ENCODE measurements at places on chromosomes 1 and 21.

DNA sequence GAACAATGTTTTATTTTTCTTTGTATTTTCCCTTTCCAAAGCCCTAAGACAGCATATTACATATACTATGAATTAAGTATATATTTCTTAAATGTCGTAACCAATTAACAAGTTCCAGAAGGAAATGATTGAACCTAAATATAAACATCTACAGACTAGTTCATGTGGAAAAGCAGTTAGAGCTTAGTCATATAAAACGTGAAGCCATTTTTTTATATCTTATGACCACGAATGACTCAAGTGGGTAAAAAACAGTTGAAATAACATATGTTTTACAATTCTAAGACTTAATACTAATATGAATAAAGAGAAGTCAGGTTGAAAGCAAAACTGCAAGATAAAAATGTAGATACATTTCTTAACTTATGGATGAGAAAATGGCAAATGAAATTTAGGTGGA, 307.3 kb downstream of the BRINP3 start:
- DNase-seq: no peak

DNA sequence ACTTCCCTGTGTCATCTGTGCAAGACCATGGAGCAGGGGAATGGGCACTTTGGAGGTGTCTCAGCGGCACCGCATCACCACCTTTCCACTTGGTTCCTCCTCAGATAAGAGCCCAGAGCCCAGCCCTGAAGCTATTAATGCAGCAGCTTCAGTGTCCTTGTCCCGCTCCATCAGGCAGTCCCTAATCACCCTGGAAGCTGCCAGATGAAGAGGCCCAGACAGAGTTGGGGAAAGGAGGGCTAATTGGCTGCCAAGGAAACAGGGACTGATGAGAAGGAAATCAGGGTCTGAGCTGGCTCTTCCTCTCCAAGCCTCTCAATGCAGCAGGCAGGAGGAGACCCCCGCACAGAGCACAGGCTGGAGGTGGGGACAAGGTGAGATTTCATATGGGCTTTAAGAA, 83.1 kb upstream of the KLHDC7A start:
- DNase-seq: no peak

DNA sequence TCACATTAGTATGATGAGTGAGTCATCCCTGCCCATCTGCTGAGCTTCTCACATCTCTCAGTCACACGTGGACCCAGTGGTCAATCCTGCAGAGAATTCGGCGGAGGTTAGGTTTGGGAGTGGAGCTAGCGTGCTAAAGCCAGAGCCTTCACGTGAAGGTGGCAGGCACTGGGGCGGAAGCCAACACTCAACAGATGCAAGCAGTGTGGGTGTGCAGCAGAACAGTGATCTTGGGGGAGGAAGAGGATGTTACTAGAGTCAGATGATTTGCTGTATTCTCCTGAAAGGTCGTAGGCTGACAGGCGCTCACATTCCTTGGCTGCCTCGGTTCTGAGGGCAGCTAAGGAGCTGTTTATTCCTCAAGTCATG, 6.7 kb downstream of the C1orf115 start:
- no peak for DNase-seq

GRCh38 chr1:39852214-39852791, 31.0 kb downstream of the TRIT1 start:
- no peak for DNase-seq

DNA sequence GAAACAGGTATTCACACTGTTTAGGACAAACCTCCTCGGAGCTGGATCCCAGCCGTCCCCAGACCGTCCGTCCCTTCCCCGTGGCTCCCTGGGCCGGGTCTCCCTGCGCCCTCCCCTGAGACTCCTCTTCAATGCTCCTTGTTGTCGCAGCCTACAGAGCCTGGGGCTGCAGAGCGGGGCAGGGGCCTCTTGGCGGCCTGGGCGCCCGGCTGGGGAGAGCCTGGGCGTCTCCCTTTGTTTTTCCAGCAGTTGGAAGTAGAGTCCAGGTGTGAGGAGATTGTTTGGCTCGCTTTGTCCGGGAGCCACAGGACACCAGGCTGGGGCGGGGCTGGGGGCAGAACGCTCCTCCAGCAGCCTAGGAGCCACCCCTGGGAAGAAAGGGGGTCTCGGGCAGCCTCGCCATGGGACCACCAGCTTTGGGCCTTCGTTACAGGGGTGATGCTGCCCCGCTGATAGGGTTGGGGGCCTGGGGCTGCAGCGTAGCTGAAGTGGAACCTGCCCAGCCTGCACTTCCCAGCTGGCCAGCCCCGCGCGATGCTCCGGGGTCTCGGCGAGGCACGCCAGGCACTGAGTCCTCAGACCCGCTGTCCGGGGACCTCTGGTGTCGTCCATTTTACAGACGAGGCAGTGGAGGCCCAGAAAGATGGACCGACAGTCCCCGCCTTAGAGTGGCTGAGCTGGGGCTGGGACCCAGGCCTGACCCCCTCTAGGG, 66.9 kb downstream of the PRDM16 start:
- peak; percentile 50 for DNase-seq

GRCh38 chr1:182143154-182143657, 81.7 kb upstream of the ZNF648 start:
- DNase-seq: peak; percentile 92

GRCh38 chr1:47483651-47484050, 45.8 kb downstream of the FOXD2 start:
- no peak for DNase-seq

DNA sequence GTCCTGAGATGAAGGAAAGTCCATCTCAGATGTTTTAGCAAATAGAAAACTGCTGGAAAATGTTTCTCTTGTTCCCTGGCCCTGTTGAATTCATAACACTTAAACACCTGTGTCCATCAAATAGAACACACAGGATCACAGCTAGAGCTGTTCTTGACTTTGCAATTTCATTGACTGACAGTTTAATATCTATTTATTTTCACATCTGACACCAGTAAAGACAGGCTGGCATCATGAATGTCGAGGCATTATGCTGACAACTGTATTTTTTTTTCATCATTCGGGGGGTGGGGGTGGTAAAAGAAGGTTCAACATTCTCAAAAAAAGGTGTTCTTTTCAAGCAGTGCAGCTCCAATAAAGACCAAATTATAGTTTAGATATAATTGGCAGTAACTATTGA, 591.2 kb upstream of the PTBP2 start:
- DNase-seq: no peak

DNA sequence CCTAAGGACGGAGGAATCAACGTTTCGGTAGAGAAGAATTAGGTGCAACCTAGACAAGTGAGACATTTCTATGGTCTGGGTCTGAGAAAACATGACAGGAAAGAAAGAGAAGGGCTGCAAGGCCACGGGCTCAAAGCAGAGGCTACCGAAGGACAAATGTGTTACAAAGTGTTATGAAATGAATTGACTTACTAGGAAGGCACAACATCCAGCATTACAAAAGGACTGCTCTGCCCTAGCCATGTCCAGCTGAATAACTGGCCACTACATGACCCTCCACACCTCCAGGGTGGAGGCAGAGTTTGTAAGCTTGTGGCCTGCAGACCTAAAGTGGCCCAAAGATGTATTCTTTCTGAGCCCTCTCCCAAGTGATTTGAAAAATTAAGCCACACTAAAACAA, 133.6 kb downstream of the GDAP2 start:
- DNase-seq: no peak

DNA sequence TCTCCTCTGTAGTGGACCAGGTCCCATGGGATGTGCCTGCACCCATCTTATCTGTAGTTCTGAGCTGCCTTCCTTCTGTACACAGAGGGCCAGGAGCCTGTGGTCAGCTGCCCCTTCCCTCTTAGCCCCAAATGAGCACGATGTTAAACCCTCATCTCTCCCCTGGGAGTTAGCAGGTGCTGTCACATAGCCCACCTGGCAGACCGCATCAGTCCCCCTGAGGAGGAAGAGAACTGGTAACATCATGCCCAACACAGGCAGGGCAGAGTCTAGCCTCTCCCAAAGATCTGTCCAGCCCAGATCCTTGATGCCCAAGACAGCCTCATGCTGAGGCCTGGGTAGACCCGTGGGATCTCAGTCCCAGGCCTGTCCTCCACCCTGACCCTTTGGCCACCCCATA, 4.7 kb downstream of the TIE1 start:
- no peak for DNase-seq

- no peak for DNase-seq
These were observed 19.5 kb downstream of the SZRD1 start for GRCh38 chr1:16386454-16387113.

DNA sequence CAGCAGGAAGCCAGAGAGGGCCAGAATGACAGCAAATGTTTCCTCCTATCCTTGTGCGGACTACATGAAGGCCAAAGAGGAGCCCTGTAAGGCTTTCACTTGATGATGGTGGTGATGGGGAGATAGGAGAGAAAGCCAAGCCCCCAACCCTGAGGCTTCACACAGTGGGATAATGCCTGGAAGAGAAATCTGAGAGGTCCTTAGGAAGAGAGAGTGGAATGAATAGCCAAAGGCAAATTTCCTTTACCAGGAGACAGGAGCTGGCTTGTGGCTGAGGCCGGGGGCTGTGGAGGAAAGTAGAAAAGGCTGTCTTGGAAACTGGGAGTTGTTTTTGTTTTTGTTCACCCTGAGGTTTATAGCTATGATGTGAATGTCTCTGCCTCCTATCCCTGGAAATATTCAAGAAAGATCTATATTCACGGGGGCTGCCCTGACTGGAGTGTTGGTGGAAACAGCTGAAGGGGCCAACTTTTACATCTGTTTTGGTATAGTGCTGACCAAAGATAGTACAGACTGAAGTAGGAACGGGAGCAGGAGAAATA, 13.0 kb upstream of the RNF19B start:
- DNase-seq: no peak

DNA sequence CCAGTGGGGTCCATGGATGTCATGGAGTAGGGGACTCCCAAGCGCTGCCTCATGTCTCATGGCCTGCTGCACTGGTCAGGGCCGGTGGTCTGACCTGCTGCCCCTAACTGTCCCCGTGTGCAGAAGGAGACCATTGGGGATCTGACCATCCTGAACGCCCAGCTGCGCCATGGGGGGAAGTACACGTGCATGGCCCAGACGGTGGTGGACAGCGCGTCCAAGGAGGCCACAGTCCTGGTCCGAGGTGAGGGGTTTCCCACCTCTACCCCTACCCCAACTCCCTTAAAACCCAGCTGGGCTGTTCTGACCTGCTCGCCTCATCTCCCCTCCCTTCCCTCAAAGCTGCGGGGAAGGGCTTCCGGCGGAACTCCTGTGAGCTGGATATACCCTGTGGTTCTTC, 18.6 kb downstream of the TMEM81 start:
- DNase-seq: no peak

- no peak for DNase-seq
These were observed 295.2 kb downstream of the LRRC7 start for GRCh38 chr1:69862906-69863305.

DNA sequence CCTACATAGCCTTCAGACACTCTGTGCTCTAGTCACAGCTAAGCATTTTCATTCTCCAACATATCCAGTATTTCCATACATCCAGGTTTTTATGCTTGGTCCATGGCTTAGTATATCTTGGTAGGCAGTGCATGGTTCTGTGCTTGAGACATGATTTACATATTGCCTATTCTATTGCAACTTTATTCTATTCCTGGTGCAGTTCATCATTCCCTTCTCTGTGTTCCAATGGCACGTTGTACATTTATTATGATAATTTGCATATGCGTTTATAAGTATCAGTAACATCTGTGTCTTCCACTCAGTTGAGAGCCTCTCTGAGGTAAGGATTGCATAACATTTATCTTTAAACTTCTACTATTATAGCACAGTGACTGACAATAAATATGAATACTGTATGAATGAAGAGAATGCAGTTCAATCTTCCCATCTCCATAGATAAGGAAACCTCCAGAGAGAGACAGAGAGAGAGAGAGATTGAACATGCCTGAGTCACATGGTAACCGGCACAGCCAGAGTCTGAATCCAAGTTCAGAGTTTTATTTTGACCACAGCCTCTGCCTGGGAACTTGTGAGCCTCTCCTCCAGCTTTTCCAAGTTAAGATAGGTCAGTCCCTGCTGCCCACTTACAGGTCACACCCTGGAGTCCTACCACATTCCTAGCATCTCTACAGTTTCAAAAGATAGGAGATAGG, 41.5 kb downstream of the PLPPR5 start:
- DNase-seq: no peak

GRCh38 chr1:179881642-179882252, 338 bp upstream of the TOR1AIP1 start:
- no peak for DNase-seq

DNA sequence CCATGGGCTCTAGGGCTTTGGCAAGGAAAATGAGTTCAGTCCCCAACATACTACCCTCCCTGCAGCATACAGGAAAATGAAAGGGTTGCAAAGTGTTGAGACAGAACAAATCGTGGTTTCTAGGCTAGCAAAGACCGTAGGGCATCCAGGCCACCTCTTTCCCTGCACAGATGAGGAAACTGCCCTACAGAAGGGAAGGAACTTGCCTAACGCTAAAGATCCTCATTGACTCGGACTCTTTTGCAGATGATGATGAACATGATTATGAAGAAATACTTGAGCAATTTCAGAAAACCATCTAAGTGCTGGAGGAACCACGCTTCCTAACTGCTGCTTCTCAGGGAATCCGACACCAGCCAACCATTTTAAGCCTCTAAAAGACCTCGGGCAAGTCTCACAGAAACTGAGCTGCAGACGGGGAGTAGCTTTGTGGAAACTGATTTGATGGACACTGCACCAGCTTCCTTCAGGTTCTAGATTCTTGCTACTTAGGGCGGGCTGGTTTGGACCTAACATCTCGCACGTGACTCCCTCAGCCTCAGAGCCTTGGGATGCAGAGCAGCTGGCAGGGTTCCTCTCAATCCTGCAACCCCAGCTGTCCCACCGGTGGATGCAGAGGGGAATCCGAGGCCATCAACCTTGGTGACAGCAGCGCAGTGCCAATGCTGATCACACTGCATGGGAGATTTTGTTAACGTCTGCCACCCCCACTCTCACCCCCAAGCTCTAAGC, 13.4 kb downstream of the THEMIS2 start:
- DNase-seq: no peak

DNA sequence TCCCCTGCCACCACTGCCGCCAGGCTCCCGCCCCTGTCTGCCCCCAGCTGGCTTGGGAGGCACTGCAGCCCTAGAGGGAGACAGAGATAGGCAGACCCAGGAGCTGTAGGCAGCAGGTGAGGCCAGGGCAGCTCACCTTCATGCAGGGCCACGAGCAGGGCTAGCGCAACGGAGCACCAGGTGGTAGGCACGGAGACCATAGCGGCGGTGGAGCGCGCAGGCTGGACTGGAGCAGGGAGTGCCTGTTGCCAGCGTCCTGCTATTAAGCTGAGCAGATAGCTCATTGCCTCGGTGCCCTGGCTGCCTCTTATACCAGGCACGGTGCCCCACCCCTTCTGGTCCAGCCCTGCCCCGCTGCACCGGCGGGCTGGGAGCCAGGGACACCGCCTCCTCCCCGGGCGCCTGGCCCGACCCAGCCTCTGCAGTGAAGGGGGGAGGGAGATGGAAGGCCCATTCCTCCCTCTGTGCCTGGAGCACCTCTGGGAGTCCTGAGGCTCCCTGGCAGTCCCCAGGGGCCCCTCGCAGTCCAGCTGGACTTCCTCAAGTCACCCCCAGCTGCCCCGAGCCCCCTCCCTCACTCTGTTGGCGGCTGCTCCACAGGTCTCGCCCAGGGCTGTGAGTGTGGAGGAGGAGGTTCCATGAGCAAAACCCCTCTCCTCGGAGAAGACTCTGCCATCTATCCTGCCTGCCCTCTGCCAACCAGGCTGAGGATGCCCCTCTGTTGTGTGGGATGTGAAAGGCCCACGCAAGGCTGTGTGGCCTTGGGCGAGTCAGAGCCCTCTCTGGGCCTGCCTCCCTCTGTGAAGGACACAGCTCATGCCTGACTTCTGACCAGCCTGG, at the start of gene EDN2:
Gene EDN2 (minus strand): TSS at position 282 of the 840 bp plus-strand sequence. CDS start 82 bp downstream, at position 200.
- DNase-seq: peak; percentile 51

- DNase-seq: no peak
These were observed 20.6 kb downstream of the C1orf141 start for GRCh38 chr1:67114162-67114561.
